ENCODE measurements at places on chromosomes 5 and 9.
A peak's percentile ranks its signal among the peaks of the same experiment; 100 is the strongest.

DNA sequence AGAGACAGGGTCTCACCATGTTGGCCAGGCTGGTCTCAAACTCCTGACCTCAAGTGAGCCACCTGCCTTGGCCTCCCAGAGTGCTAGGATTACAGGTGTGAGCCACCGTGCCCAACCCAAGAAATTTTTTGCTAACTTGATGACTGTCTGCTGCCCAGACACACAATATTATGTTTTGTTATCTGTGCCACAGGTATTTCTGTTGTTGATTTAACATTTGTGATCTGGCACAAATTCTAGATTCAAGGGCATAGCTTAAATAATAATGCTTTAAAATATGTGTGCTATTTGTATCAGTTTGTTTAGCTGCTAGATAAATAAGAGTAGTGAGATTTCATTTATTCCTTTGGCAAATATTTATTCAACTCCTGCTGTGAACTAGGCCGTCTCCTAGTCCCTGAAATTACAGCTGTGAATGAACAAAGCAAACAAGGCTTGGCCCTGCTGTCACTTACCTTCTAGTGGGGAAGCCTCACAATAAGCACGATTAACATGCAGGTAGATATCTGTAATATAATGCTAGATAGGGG, 35.3 kb downstream of the GAPVD1 start:
- no peak for DNase-seq

GRCh38 chr9:36739373-36740116, 166.8 kb downstream of the MELK start:
- DNase-seq: no peak

- no peak for DNase-seq
Measured at GRCh38 chr9:104608336-104608735, 2.9 kb upstream of the OR13C2 start.

- DNase-seq: no peak
Measured at GRCh38 chr9:136693490-136694162, 6.4 kb upstream of the AGPAT2 start.

DNA sequence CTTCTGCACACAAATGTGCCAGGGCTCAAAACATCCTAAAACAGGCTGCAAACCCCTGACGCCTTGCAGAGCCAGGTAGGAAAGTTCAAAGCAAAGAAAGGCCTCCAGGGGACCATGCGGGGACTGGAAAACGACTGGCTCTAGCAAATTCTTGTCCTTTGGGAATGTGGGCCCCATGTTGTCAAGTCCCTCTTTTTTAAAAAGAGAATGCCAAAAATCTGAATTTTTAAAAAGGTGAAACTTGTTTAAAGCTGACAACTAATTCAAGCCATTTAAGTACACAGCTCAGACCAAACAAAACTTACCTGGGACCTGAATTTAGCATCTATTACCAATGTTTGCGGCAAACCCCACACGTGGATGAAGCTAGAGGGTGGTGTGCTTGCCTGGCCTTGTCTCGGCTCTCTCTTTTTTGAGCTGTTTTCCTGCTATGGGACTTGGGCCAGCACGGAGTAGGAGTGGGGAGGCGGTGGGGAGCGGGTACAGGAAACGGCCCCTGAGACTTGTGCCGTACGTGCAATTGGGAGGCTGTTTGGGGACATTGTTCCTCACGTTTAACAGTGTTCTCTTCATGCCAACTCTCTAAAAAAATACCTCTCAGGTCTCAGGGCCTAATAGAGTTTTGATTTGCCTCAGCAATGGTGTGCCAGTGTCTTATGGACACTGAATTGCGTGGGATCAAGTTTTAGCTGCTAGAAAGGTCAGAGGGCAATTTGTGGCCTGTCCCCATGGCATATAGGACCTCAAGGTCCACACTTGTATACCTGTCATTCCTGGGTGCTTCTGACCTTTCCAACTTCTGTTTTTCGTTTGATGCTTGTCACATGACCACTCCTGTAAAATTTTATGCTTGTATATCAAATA, 15.1 kb upstream of the PHF19 start:
- DNase-seq: no peak

GRCh38 chr5:134958755-134959154, 9.0 kb upstream of the CATSPER3 start:
- no peak for DNase-seq

GRCh38 chr9:104868687-104869404, 59.1 kb downstream of the ABCA1 start:
- peak; percentile 78 for DNase-seq

GRCh38 chr9:114384341-114384740, 3.4 kb downstream of the AKNA start:
- DNase-seq: no peak

DNA sequence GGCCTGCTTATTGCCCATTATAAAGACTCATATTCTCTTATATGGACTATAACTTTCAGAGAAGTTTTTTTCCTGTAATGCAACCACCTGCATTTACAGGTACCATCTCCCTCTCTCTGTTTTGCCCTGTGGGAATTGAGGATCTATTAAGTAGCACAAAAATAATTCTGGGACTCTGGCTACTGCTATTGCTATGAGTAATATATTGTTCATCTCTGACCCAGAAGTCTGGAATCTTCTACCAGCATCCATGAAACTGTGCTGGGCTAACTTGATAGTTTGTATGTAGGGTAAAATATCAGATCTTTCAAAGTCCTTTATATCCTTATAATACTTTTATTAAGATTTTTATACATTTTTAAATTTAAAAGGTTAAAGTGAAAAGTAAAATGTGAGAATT, 607.2 kb downstream of the EFNA5 start:
- DNase-seq: no peak

DNA sequence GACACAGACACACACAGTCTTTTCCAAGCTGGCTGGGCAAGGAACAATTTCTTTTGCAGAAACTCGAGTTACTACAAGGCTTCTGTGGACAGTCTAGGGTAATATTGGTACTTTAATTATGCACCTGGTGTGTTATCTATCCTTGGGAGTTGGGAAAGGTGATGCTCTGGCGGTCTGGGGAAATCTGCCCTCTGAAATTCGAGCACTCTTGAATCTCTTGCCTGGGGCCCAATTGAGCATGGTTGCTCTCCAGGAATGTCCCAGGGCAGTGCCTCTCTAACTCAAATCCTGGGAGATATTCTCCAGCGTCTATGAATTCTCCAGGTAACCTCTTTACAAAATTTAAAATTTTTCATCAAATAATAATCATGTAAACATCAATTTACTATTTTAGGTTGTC, 69.3 kb downstream of the KCNIP1 start:
- DNase-seq: no peak

DNA sequence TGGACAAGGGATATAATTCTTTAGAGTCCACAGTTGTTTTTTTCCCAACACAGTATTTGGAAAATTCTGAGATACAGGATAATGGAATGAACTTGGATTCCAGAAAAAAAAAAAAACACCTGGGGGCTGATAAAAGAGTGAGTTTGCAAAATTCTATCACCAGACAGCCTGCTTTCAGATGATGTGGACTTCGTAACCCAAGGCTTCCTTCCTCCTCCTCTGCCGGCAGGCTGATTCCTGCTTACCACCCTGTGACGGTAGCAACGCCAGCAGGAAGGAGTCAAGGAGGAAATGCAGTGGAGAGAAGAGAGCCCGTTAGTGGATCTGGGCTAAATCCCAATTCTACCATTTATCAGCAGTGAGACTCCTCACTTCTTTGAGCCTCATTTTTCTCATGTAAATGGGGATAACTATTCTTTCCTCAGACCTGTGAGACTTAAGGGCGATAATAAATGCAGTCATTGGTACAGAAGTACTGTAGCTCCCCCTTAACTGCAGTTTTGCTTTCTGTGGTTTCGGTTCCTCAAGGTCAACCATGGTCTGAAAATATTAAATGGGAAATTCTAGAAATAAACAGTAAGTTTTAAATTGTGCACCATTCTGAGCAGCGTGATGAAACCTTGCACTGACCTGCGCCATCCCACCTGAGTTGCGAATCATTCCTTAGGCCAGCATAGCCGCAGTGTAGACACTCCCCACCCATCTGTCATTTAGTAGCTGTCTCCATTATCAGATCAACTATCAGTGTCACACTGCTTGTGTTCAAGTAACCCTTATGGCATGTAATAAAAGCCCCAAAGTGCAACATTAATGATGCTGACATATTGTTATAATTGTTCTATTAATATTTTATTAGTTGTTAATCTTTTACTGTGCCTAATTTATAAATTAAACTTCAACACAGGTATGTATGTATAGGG, 71.4 kb downstream of the DCP2 start:
- no peak for DNase-seq

- no peak for DNase-seq
Measured at GRCh38 chr9:21317956-21318923, 13.1 kb upstream of the IFNA5 start.

DNA sequence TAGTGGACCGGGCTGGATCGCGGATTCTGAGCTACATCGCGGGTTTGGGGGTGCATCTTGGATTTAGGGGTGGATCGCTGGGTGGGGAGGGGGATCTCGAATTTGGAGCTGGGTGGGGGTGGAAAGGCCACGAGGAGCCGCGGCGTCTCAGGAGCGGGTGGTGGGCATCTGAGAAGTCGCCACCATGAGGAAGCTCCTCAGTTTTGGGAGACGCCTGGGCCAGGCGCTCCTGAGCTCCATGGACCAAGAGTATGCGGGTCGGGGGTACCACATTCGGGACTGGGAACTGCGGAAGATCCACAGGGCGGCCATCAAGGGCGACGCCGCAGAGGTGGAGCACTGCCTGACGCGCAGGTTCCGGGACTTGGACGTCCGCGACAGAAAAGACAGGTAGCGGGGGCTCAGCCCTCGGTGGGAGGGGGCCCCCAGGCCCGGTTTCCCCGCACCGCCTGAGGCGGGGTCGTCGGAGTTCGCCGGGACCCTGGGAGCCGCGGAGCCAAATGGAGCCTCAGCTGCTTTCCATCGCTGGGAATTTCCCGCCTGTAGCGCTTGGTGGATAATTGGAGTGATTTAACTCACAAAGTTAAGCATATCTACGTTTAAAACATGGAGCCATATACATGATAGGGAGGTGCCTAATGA, 376 bp downstream of the ANKRD18B start:
- DNase-seq: no peak

- DNase-seq: no peak
Measured at GRCh38 chr5:125969011-125969813, 454.0 kb upstream of the GRAMD2B start.

GRCh38 chr5:66561256-66561990, 34.8 kb upstream of the MAST4 start:
- DNase-seq: no peak

- no peak for DNase-seq
Measured at GRCh38 chr5:96509721-96510350, 76.8 kb upstream of the PCSK1 start.

All from smooth muscle cell of the brain vasculature (primary cell).